CD4-positive, alpha-beta T cell treated with Interleukin-15 for 4 hours (primary cell): ENCODE measurements at places on chromosomes 7 and 10.

GRCh38 chr7:28558236-28558635 lies 145.9 kb downstream of the CREB5 start:
- no peak for DNase-seq

- DNase-seq = no peak
Measured at GRCh38 chr10:93081318-93081717, 7.6 kb downstream of the CYP26A1 start.

- DNase-seq = no peak
Measured at GRCh38 chr10:82206831-82207230, 331.8 kb downstream of the NRG3 start.

GRCh38 chr7:41125343-41125742 lies 577.5 kb downstream of the INHBA start:
- DNase-seq = no peak

- no peak for DNase-seq
Measured at GRCh38 chr10:92438220-92438619, 135.7 kb downstream of the IDE start.

- no peak for DNase-seq
Measured at GRCh38 chr7:135334830-135335543, 101.3 kb downstream of the STRA8 start.

DNA sequence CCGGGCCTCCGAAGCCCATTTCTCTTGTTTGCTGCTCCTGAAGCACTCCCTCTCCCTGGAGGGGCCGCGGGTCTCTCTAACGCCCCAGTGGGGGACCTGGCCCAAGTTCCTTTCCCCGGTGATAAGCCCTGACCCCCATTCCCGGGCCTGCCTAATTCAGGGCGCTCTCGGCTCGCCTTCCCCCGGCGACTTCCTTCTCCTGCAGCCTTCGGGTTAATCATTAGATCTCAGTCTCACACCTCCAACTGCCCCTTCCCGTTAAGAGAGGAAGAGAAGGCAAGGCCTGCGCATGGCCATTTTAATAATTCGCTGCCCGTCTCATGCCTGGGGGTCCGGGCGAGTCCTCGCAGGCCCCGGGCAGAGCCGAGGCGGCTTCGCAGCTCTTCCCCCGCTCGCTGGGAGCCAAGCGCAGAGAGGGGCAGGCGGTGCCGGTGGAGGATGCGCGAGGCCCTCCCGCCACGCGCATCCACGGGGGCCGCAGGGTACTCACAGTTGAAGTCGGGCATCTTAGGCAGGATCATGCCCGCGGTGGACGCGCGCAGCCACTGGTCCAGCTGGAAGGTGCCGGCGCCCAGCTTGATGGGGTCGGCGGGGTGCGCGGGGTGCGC lies 1.2 kb downstream of the MNX1 start:
- DNase-seq = no peak

GRCh38 chr7:157889480-157889879 lies 552.7 kb downstream of the DNAJB6 start:
- no peak for DNase-seq

DNA sequence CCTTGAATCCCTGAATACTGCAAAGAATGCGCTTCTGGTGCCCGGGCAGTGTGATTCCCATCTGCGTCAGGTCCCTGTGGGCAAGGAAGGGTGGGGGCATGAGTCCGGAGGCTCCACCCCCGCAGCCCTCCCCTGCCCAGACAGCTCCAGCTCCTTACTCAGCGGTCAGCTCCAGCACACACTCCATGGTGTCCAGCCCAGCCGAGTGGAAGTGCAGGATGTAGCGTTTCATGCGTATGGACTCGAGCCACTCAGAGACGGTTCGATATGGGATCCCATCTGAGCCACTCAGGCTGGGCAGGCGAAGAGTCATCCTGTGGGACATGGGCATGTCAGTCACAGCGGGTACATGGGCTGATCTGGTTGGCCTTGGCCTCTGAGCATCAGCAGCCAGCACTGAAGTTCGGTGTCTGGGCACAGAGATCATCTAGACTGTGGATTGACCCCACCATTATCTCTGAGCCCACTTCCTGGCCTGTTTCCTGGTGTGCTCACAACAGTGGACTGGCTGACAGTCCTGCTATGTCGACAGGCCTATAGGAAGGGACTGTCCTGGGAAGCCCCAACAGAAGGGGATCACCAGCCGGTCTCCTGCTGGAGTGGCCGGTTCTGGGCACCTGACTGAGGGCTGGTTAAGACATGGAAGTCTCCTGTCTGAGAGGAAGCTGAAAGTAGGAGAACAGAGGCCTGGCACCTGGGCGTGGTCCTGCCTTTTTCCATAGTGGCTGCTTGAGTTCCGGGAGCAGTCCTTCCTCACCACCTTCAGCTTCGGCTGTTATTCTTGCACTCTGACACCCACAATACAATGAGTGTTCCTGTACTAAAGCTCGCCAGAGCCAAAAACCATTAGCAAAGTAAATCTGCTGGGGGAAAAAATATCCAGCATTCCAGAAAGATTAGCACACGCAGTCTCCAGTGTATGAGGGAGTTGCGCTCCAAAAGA lies 10.6 kb downstream of the ZYX start:
- DNase-seq = no peak

GRCh38 chr7:117043108-117043825 lies 90.0 kb downstream of the ST7 start:
- no peak for DNase-seq

- DNase-seq = no peak
Measured at GRCh38 chr10:24341371-24341770, 132.4 kb downstream of the KIAA1217 start.

- DNase-seq = no peak
Measured at GRCh38 chr7:132084776-132085388, 491.4 kb downstream of the PLXNA4 start.

- DNase-seq = peak; percentile 36
Measured at GRCh38 chr7:66921918-66922486, 977 bp downstream of the TMEM248 start.

- no peak for DNase-seq
Measured at GRCh38 chr10:3740157-3740871, 44.7 kb downstream of the KLF6 start.

- DNase-seq = no peak
Measured at GRCh38 chr10:126946746-126947145, 41.5 kb downstream of the DOCK1 start.

GRCh38 chr10:86957471-86958115 lies at the start of gene MMRN2:
MMRN2 (minus strand) TSS chr10:86957615; CDS start chr10:86957541, 74 bp downstream.
- DNase-seq = no peak

DNA sequence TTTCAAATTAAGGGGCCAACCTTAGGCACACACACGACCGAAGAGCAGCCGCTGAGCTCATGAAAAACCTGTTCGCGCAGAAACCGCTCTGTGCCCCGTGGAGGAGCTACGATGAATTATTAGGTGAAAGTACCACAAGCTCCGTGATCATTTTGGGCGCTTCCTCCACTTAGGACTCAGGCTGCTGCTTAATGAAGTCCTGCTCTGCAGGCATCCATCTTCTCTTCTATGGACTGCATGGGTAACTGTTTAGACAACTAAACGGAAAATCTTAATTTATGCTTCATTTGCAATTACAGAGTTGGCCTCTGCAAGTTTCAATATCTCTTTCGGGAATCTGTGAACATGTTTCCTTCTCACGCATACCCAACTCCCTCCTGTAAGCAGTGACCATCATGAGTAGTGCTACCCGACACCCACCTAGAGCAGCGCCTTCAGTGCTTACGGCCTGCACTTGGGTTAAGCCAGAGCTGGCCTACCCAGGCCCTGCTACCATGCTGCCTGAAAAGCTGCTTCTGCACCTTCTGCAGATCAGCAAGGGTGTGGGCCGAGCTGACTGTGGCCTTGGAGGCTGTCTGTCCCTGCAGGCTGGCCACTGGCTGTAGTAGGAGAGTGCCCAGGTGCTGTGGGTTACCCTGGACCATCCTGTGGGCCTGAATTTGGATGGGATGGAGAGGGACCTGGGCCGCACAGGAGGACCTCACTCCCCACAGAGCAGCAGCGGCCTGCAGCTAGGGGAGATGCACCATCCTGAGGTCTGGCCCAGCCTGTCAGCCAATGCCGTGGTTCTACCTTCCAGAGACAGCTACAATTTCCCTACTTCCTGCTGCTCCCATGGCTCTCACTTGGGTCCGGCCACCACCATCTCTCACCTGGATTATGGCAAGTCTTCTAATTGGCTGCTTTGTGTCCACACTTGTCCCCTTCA lies 36.0 kb downstream of the GNA12 start:
- DNase-seq = no peak

GRCh38 chr10:89813546-89813945 lies 112.2 kb downstream of the KIF20B start:
- DNase-seq = no peak

DNA sequence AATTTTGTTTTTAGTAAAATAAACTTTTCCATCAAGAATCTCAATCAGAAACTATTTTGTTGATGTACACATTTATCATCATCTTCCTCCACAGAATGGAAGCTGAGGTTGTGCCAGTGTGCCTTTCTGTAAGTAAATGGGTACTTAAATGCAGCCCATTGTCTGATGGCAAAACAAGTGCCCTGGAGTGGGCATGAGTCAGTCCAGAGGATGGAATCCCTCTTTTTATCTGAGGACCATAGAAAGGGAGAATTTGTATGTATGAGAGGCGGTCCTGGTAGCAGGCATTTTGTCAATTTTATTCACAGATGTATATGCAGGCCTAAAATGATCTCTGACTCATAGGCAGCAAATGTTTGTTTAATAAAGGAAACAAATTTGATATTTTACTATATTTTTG lies 102.1 kb upstream of the MAGI2 start:
- no peak for DNase-seq

DNA sequence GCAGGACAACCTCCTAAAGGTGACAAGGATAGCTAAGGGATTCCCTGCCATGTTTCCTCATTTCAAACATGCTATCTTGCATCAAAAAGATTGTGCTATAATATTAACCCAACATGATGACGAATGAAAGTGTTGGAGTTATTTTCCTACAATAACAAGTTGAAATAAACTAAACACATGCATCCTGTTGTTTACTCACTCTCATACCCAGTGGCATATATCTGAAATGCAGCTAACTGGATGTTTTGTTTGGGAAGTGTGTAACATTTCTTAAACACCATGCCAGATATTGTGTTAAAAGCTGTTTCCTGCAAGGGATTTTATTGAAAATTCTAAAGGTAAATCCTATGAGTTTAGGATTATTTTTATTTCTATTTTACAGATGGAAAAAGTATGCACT lies 139.6 kb downstream of the TFPI2 start:
- DNase-seq = no peak

DNA sequence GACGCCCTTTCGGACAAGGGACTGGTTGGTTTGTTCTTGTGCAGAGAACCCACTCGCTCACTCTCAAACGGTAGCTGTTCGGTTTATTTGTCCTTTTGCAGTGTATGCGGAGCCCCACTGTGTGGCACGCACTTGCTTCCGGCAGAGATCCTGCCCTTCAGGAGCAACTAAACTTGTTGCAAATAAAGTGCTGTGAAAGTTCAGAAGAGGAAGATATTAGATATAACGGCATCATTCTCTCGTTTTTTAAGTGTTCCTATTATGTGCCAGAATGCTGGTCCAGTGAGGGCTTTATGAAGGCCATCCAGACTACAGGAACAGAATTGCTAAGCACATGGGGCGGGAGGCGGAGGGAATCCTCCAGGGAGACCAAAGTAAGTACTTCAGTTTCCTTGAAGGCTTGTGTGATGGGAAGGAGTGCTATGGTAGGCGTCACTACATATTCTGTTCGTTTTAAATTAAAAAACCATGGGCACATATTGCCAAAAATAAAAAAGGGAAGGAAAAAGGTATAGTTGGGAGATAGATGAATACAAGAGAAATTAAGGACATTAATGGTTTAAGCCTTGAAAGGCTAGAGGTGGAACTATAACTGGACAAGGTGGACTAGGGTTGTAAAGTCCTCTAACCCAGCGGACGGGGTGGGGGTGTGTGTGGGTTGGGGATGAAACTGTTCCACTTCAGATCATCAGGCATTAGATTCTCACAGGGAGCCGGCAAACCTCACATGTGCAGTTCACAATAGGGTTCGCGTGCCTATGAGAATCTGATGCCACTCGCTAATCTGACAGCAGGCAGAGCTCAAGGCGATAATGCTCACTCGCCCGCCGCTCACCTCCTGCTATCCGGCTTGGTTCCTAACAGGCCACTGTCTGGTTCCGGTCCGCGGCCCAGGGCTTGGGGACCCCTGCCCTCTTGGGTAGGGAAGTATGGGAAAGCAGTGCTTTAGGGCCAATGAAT lies 704 bp upstream of the ERLIN1 start:
- no peak for DNase-seq

- DNase-seq = no peak
Measured at GRCh38 chr10:44335330-44336021, 49.4 kb downstream of the CXCL12 start.

DNA sequence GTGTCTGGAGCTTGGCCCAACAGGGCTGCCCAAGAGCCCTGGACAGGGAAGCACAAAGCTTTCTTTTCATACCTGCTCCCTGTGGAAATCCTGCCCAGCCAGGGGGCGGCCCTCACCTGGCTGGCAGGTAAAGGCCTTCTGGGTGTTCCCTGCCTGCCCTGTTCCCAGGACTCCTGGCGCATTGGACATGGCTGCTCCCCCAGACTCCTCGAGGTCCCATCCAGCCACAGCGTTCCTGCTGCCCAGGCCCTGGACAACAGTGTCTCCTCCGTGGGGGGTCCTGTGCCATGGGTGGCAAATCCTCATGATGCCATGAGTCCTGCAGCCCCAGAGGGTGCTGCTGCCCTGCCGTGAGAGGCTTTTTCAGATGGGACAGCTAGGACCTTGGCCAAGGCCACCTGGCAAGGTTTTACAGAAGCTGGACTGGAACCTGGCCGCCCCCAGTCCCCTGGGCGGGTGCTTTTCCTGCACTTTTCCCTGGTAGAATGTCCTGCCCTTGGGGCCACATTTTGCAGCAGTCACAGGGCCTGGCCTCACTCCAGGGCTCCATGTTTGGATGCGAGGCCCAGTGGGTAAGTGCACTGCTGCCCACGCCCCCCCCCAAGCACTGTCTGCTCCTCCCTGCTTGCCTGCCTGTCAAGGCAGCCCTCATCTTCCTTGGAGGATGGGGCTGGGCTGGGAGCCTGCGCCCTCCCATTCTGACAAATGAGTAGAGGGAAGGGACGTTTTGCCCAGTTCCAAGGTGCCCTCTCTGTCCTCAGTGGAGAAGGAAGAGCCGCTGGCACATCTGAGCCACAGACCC lies 60.7 kb downstream of the LHPP start:
- DNase-seq = no peak

GRCh38 chr10:76624470-76624869 lies 1013.1 kb downstream of the KCNMA1 start:
- DNase-seq = no peak

GRCh38 chr7:91375378-91375777 lies 111.1 kb downstream of the FZD1 start:
- DNase-seq = no peak

DNA sequence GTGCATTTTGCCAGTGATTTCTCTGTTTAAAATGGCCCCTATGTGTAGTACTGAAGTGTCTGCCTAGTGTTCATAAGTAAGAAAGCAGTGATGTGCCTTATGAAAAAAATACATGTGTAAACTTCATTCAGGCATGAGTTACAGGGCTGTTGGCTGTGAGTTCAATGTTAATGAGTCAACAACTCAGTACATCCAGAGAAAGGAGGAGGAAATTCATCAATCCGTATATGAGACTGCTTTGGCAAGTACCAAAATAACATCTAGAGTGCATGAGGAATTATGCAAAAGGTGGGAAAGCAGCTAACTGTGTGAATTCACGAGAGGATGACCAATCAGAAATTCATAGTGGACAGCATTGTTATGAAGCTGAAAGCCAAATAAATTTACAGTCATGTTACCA lies 255.6 kb downstream of the ZEB1 start:
- no peak for DNase-seq

- no peak for DNase-seq
Measured at GRCh38 chr7:30751696-30752273, at the start of gene INMT. INMT (plus strand) TSS chr7:30752135; CDS start chr7:30752151, 16 bp downstream.
